Vagina (tissue), 2 donors: ENCODE measurements at places on chromosomes 12 and 14. TPM values are rescaled to one million over a fixed set of nuclear protein-coding genes. Genes with fewer than 3 reads are reported as not detected.

Gene SLC8A3
- 0.49 TPM for total RNA-seq

DNA sequence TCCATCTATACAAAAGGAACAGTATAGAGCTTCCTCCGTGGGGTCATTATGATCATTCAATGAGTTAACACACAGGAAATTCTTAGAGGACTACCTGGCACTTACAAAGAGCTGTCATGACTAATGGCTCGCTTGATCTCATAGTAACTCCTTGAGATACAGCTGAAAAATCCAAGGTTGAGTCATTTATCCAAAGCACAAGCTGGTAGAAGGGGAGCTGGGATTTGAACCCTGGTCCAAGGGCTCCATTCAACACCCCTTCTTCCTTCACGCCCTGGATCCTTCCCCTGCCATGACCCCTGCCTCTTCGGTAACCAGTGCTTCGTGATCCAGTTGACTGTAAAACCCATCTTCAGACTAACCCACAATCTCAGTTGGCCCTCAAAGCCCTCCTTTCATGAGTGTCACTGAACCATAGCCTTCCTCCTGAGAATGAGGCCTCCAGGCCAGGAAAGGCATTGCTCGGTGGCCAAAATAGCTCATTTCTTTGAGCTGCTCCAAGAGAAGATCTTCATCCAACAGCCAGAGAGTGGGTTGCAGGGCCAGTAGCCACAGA is 7.8 kb downstream of the ZFP36L1 start:
- H3K27me3 ChIP-seq: no peaks in the 10 kb centered on the region
- DNase-seq: peak; percentile 86
- H3K4me3 ChIP-seq: no peak overlapping the region
- peak overlapping the region; percentile 85 for H3K27ac ChIP-seq

DNA sequence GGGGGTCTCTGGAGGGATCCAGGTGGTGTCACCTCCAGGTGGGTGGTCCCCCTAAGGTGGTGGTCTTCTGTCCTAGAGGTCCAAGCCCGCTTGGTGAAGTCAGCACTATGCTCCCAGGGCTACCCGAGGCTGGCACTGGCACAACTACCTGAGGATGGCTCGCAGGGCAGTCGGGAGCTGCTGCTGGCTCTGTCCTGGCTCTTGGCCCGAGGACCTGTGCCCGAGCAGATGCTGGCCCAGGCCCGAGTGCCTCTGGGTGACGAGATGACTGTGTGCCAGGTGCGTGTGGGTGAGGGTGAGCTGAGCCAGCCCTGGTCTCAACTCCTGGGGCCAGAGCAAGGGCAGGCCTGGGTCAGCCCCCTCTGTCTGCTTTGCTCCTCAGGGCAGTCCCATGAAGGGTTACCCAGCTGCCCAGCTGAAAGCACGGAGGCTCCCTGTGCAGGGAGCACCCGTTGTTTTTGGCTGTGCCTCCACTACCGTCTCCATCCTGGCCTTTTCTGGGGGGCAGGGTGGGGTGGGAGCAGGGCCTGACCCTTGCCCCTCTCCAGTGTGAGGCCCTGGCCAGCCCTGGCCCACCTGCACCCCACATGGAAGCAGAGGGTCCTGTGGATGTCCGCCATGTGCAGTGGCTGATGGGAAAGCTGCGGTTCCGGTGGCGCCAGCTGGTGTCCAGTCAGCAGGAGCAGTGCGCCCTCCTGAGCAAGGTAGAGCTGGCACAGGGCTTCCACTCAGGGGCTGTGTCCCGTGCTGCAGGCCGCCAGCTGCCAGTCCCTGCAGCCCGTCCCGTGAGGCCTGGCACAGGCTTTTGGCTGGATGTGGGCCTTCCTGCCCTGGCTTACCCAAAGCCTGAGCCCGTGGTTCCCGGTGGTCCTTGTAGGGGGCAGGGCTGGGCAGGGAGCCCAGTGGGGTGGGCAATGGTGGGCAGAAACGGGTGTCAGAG is 1.3 kb downstream of the TEDC1 start:
- no peak overlapping the region for H3K4me3 ChIP-seq
- H3K27me3 ChIP-seq: no peaks in the 10 kb centered on the region
- H3K27ac ChIP-seq: no peak overlapping the region
- H3K4me1 ChIP-seq: peaks cover 41% of the 10 kb centered on the region

GRCh38 chr12:109432842-109433304 is 44.2 kb downstream of the KCTD10 start:
- H3K36me3 ChIP-seq: no peaks in the 10 kb centered on the region
- H3K27ac ChIP-seq: peak overlapping the region; percentile 2
- no peak overlapping the region for H3K4me3 ChIP-seq
- DNase-seq: peak; percentile 92

DNA sequence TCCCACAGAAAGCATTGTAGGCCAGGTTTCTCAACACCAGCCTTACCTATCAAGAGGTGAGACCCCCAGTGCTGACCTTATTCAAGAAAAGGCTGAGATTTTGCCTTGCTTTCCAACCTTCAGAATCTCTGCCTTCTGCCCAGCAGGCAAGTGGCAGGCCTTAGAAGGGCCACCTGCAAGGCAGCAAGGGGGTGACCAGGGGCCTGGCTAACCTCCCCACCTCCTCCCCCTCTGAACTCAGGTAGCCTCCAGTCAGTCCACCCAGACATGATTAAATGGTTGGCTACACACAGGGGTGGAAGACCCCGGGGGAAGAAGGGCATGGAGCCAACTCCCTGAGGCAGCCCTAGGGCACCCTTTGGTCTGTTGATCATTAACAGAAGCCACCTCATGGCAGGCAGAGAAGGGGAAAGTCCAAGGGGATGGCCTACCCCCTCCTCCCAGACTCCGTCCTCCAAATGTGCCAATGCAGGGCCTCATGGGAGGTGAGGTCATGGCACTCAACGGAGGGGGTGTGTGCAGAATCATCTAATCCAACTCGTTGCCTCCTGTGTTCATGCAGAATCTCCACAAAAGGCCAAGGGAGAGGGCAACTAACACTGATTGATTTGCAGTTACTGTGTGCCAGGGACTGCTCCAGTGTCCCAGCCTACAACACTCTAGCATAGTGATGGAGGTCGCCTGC is 8.5 kb downstream of the ZFP36L1 start:
- DNase-seq: peak; percentile 87
- peak overlapping the region; percentile 85 for H3K27ac ChIP-seq
- H3K4me1 ChIP-seq: peaks cover 76% of the 10 kb centered on the region
- H3K36me3 ChIP-seq: no peaks in the 10 kb centered on the region
- H3K4me3 ChIP-seq: no peak overlapping the region
